ENCODE measurements at places on chromosomes 2 and 18.

DNA sequence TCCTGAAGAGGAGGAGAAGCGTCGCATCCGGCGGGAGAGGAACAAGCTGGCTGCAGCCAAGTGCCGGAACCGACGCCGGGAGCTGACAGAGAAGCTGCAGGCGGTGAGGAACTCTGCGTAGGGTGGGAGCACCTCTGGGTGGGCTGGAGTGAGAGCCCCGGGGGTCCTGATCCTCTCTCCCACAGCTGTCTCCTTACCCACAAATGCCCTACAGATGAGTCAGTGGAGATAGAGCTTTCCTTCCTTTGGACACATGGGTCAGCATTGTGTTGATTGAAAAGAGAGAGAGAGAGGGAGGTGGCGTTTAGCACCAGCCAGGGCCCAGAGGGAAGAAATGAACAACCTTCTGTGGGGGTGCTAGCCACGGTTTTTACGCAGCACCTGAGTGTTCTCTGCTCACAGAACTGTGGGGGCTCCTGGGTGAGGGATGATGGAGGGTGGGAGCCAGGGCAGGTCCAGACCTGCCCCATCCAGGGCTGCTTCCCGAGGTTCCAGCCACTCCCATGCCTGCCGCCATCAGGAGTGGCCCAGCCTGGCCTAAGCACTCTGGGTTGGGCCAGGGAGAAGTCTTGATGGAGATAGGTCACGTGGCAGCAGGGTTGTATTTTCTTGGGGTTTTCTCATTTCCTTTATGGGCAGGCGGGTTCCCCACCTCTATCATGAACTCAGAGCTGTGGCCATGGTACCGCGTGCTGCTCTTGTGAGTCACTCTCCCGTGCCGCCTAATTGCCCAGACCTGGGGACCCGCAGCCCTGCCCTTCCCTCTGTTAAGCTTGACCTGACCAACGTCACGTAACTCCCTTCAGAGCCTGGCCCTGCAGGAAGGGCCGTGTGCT lies 16.3 kb downstream of the FOSL2 start:
- DNase-seq: peak; percentile 43

DNA sequence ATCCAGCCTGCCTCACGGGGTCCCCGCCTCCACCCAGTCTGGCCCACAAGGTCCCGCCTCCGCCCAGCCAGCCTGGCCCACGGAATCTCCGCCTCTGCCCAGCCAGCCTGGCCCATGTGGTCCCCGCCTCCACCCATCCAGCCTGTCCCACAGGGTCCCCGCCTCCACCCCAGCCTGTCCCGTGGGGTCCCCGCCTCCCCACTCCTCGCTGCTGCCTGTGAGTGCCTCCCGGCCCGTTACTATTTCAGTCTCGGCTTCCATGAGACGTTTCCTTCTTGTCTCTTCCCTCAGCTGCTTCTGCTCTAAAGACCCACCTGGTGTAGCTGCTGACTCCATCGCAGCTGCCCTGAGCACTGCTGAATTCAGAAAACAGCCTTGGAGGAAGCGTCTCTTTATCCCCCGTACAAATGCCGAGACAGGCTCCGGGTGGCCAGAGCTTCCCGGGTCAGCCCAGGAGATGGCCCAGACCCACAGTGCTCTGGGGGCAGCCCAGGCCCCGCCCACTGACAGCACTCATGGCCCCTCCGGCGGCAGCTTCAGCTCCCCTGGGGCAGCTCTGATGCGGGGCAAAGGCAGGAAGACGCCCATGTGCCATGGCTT lies 69.8 kb downstream of the NFATC1 start:
- DNase-seq: no peak

DNA sequence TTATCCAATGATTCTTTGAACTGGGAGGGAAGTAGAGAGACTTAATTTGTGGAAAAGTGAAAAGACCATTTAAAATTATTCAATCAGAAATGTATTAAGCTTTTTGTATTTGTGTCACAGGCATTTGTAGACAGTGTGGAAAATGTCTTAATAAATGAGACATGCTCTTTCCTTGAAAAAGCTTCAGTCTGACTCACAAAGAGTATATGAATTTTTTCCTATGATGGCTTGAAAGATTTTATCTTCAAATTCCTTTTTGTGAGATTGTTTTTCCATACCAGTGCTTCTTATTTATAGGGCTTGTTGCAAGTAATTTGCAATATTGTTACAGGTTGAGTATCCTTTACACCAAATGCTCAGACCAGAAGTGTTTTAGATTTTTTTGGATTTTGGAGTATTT lies 39.5 kb downstream of the STON1 start:
- no peak for DNase-seq

GRCh38 chr2:64978514-64979268 lies 10.5 kb upstream of the SLC1A4 start:
- no peak for DNase-seq

DNA sequence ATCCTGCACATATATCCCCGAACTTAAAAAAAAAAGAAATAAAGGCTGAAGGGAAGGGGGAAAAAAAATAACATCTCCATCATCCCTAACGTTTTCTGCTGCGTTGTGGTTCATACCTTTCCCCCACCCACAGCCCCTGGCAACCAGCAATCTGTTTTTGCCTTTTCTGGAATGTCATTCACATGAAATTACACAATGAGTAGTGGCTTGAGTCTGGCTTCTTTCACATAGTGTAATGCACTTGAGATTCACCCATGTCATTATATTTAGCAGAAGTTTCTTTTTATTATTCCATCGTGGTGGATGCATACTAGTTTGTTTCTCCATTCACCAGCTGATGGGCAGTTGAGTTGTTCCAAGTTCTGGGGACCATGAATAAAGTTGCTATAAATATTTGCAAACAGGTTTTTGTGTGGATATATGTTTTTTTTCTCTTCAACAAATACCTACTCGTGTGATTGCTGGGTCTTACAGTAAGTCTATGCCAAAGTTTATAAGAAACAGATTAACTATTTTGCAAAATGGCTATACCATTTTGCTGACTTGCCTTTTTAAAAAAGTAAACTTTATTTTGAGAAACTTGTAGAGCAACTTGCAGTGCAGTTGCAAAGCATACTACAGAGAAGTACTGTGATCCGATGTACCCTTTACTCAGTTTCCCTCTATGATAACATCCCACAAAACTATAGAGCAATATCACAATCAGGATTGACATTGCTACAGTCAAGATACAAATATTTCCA lies 322.5 kb downstream of the LPIN1 start:
- DNase-seq: no peak

DNA sequence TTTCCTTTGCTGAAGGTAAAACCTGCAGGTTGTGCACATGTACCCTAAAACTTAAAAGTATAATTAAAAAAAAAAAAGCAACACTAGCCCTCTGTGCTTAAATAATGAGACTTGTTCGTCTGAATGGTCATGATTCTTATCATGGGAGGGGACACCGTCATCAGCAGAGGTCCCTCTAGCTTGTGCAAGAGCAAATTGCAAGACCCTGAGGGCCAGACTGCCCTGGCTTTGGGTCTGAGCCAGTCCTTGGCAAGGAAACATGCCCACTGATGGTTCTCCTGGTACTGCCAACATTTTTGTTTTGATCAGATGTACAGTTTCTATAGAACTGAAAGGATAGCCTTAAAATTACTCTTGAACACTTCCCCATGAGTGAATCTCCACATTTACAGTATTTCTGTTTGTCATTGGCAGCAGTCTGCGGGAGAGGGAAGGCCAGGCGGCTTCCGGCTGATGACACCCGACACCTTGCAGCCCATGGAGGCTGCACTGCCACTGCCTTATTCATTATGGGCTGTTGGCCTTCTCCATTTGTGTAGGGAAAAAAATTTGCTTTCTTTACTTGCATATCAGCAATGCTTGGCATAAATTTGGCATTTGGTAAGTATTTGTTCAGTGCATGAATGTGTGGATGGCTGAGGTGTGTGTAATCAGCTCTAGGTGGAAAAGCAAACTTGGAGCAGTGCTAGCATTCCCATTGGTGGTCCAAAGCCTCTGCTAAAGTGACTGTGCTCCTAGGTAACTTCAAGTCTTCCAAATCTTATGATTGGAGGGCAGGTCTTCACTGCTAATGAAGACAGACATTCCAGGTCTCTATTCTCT lies 161.6 kb upstream of the ALKAL2 start:
- no peak for DNase-seq

GRCh38 chr2:171478345-171478744 lies 43.9 kb upstream of the CYBRD1 start:
- no peak for DNase-seq

DNA sequence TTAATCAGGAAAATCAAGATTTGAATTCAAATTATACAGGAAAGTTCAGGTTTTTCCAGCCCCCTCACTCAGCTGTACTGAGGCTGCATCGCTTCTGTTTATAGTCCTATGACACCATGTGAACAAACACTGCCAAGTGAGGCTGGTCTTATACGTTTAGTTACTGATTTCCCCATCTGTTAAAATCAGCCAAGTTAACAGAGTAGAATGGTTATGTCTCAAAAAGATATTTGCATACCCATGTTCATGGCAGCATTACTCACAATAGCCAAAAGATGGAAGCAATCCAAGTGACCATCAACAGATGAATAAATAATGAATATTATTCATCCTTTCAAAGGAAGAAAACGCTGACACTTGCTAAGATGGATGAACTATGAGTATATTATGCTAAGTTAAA lies 43.8 kb downstream of the REEP1 start:
- no peak for DNase-seq

GRCh38 chr2:48587560-48587959 lies 30.1 kb upstream of the GTF2A1L start:
- no peak for DNase-seq

DNA sequence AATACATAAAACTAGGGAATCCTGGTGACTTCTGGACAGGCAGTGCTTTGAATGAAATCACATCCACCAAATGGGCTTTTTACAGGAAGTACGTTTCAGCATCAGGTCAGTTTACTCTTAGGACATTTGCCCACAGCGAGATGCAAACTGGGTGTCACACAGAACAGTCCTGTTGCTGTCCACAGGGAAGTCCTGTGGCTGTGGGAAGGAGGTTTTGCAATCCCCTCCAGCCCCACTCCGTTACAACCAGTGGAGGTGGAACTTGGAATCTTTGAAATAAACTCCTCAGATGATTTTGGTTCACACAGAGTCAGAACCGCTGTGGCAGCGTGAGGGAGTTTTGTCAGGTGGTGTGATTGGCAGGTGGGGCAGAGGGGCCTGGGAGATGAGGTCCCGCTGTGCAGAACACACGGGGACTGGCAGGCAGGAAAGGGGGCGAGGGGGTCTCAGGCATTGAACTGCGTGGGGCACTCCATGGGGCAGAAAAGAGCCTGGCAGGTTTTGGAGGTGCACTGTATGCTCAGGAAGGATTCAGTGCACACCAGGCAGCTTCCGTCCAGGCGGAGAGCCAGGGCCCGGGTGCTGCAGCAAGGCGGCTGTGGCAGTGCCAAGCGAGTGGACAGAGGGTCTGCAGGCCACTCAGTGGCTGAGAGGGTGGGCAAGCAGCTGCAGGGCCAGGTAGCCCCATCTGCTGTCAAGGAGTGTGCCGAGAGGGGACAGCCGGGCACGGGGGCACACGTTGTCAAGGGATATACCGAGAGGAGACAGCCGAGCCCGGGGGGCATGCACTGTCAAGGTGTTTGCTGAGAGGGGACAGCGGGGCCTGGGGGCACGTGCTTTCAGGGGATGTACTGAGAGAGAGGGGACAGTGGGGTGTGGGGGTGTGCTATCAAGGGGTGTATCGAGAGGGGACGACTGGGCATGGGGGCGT lies 148.7 kb downstream of the LDLRAD4 start:
- DNase-seq: no peak

DNA sequence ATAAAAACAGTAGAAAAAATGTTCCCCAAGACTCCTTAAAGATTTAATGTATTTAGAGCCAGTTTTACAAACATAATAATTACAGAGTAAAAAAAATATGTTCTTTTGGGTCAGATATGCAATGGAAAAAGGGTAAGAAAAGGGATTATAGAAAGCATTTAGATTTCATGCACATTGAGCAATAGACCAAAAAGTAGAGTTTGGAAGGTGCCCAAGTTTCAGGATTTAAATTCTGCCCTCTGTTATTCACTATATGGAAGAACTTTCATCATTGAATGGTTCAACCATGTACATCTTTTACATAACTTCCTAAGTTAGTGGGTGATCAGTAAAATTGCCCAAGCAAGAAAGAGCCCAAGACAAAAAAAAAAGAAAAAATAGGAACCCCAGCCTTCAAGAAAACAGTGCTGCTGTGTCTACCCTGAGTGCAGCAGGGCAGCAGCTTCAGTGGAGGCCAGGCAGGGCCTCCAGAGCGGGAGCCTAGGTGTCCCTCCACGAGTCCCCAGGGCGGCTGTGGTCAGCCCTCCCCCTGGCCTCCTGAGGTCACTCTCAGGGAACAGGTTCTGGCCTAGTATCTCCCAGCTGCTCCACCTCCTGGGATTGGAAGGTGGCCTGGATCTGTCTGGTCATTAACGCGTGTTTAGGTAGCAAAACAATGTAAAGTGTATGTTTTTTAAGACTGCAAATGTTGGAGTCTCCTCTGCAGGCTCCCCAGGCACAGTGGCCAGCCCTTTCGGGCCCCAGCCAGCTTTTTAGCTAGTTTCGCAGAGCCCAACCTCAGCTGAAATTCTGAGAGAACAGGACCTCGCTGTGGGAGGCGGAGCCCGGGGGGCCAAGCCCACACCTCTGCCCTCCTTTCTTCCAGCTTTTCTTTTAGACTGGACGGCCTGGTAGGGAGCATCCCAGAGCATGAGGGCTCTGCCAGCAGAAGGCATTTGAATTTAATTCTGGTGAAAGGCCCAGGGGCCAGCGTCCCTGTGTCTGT lies 77.3 kb downstream of the TEX51 start:
- no peak for DNase-seq

- DNase-seq: no peak
Observed at GRCh38 chr2:37586663-37587317, 84.7 kb downstream of the CDC42EP3 start.

- DNase-seq: no peak
Observed at GRCh38 chr18:23238152-23238531, 102.9 kb downstream of the CABLES1 start.

DNA sequence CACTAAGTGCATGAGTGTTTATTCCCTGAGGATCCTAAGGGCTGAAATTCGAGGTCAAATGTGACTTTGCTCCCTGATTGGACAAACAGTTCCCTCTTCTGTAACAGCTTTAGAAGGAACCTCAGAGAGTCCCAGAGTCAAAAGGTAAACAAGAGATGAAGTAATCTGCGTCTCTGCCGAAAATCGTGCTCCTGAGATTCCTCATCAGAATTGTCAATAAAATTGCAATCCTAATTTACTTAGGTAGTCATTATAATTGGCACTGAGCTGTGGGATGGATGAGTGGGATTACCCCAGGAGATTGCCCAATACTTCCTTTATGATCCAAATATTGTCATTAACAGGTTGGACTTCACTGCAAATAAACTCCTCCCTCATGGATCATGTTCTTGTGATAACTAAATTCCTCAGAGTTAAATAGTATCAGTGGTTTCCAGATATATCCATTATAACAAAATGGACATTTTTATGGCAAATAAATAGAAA lies 907 bp upstream of the SUCLG1 start:
- DNase-seq: no peak

GRCh38 chr2:160301420-160301819 lies 101.3 kb upstream of the ITGB6 start:
- no peak for DNase-seq

GRCh38 chr18:10015941-10016819 lies 102.4 kb downstream of the VAPA start:
- no peak for DNase-seq

All from stimulated activated CD4-positive, alpha-beta T cell treated with anti-CD3 and anti-CD28 coated beads, Interleukin-12 subunit alpha, Interleukin-12 subunit beta, amount 100 ng/mL, for 4 hours (primary cell).